ENCODE measurements at places on chromosomes 13 and 19.

DNA sequence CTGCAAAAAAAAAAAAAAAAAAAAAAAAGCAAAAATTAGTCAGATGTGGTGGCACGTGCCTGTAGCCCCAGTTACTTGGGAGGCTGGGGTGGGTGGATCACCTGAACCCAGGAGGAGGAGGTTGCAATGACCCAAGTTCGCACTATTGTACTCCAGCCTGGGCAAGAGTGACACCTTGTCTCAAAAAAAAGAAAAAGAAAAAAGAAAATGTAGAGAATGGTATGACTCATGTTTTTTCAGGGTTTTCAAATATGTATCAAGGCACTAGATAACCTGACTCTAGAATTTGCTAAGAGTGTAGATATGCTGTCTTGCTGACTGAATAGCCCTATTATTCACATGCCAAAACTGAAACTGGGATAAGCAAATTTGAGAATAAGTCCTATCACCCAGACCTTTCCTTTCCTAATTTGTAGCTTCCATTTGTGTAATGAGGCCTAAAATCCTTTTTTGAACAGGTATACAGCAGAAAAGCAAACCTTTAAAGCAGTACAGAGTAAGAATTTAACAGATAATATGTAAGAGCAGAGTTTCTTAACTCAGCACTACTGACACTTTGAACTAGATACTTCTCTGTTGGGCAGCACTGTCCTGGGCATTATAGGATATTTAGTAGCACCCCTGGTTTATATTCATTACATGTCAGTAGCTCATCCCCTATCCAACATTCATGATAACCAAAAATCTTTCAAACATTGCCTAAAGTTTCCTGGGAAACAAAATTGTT is 108.6 kb downstream of the ELF1 start:
- no peak for DNase-seq

GRCh38 chr19:46629546-46630025 is 4.7 kb upstream of the PTGIR start:
- no peak for DNase-seq

DNA sequence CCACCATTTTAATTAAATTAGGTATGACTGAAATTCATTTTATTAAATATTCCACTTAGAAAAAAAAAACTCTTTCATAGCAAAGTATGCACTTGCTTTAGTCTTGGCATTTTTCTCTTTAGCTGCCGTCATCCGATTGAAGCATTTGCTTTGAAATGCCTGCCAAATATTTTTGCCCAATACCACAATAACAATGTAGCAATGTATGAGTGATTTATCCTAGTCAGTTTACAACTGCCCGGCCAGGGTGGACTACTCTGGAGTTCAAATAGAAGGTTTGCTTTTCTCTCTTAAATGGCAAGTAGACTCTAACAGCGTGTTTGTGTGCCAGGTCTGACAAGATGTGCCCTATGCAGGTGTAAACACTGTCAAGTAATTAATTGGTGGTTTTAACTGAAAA is 675.3 kb upstream of the SGCG start:
- DNase-seq: no peak

DNA sequence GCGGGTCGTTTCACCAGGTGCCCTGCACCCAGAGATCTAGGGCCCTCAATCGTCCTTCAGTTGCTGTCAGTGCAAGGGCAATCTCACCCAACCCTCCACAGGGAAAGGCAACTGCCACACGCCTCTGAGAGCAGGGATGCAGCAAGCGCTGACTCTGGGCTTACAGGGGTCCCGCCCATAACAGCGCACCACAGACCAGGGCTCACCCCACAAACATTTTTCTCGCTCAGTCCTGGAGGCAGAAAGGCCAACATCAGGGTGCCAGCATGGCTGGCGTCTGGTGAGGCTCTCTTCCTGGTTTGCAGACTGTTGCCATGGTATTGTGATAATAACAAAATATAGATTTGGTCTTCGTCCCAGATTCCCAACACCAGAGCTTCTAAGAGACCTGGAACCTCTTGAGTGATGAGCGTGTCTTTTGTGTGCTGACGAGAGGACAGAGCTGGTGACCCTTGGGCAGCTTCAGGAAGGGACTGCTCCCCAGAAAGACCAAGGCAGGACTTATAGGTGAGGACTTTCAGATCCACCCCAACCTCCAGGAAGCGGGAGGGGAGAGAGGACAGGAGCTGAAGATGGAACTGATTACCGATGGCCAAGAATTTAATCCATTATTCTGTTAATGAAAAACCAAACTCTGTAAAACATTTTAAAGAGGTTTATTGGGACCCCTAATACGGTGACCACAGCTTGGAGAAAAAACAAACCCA is 51.3 kb downstream of the C13orf46 start:
- peak; percentile 63 for DNase-seq

- DNase-seq: no peak
Measured at GRCh38 chr19:1018932-1019615, 1.8 kb downstream of the TMEM259 start.

DNA sequence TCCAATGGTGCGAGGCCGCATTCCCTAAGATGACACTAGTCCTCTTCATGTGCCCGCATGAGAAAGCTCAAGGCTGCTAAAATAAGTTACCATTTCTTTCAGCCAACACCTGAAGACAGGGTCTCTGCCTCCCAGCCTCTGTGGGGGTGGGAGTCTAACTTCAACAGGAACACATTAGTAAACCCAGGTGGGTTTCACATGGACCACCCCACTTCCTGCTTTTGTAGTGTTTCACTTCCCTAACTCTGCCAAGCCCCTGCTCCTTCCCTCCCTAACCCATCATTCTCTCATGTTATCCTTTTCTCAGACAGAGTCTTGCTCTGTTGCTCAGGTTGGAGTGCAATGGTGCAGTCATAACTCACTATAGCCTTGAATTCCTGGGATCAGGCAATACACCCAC is 783.6 kb downstream of the UQCRFS1 start:
- no peak for DNase-seq
